ENCODE measurements at places on chromosomes 5 and 9.
A peak's percentile ranks its signal among the peaks of the same experiment; 100 is the strongest.

GRCh38 chr5:2251298-2251697 lies 368.6 kb upstream of the IRX4 start:
- DNase-seq: no peak

DNA sequence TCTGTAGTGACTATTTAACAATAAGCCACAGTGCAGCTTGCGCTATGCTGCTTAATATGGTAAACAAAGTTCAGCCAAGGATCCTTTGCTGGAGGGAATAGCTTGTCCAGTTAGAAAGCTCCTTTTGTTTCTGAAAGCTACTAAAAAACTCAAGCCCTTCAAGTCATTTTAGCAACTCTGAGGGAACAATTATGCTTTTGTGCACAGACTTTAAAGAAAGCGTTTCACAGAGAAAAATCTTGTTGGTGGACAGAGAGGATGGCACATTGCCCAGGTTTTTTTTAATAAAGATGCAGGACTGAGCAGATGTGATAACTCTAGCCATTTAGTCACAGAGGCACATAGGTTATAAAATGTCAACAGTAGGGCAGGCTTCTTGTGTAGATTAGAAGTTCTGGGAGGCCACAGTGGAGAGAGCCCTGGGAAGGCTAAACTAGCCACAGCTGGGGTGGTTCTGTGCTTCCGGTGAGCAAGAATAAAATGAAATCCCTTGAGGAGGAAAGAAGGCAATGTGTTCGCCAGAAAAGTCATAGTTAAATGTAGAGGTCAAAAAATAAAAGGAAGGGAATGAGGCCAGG lies 63.4 kb downstream of the ALDH7A1 start:
- peak; percentile 45 for DNase-seq

- DNase-seq: no peak
Observed at GRCh38 chr9:71928806-71929205, 17.4 kb downstream of the C9orf85 start.

GRCh38 chr9:114880291-114880745 lies 50.1 kb downstream of the TNFSF8 start:
- DNase-seq: no peak

DNA sequence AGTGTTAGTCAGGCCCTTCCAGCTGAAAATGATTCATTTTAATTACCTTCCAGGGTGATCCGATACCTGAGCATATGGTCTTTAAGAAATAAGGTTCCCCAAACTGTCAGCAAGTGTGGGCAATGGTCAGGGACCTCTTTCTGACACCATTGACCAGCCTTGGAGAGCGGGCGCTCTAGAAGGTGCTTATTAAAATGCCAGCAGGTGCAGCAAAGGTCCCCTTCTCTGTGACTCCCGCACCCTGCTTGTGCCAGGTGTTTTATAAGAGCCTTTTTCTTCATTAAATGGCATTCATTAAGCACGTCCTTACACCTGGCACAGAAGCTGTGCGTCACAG lies 85.3 kb downstream of the MVB12B start:
- DNase-seq: no peak

GRCh38 chr9:99752417-99753109 lies 69.1 kb upstream of the NR4A3 start:
- DNase-seq: no peak

GRCh38 chr9:90061187-90061586 lies 456.4 kb downstream of the GADD45G start:
- DNase-seq: no peak

DNA sequence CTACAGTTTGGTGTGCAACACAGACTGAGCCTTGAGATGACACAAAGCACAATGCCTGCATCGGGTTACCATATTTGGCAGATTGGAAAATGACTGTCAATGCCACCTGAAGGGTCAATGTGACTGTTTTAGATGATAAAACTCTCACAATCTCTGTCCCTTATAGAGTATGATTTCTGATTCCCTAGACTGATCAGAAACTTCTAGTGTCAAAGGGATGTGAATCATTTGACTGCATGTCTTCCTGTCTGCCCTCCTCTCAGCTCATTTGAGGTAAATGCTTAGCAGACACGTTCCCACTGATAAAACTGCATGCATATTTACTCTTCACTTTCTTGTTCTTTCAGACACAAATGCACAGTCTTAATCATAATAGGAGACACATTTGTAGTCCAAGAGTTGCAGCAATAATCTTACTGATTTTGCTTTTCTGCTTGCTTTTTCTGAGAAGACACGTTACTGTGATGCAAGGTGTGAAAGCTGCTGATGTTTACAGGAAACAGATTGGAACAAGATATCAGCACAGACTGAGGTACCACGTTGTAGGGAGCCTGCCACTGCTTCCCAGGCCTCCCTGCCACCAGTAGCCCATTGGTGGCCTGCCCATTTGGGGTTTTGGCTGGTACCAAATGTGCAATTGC lies 77.8 kb downstream of the GCNT4 start:
- DNase-seq: no peak

DNA sequence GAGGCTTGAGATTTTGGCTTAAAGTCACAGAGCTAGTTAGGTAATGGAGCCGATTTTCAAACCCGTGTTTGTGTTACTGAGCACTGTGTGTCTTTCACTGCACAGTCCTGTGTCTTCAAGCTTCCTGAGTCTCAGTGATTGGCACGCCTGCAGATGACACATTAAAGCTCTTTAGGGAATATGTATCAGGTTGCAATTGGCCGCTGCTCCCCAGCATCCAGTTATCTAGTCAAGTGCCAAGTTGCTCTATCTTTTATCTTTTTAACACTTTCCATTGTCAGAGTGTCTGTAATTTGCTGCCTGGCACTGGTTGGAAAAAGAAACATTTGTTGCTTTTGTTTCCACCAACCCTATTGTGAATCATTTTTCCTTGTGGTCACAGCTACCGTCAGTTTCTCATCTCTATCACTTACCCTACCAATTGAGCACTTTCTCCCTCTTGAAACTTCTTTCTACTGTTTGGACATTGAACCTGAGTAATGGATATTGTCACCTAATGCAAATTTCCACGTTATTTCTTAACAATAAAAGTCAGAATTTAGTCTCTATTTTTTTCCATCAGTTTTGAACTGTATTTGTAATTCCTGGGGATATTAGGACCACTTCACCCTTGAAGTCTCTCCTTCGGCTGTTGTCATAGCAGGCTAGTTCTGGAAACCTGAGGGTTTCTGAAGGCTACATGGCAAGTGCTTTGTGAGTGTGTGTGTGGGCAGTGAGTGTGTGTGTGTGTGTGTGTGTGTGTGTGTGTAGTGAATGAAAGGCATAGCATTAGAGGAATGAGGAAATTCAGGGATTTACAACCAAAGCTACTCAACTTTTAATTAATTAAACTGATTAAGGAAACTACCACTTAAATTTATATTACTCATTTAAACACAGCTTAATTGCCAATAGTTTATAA lies 274.3 kb downstream of the ISL1 start:
- peak; percentile 15 for DNase-seq

- no peak for DNase-seq
Observed at GRCh38 chr5:168749391-168750100, 170.4 kb upstream of the PANK3 start.

DNA sequence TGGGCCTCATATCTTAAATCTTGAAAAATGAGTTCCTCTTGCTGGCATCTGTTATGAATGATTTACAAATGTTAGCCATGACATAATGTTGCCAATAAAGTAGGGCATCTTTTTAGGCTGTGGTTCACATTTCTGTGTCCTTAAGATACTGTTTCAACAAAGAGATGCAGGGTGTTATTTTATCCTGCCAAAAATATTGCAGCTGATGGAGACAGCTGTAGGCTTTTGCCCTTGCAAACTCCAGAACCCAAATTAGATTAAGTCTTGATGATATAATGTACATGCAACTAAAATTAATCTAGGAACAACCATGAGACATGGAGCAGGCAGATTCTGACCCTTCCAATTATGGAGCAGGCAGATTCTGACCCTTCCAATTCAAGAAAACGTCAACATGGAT lies 228.2 kb upstream of the GRIN3A start:
- no peak for DNase-seq

GRCh38 chr9:17322882-17323864 lies 188.3 kb downstream of the CNTLN start:
- no peak for DNase-seq

GRCh38 chr5:178421699-178422399 lies 168.3 kb downstream of the COL23A1 start:
- DNase-seq: peak; percentile 10

GRCh38 chr9:935348-935965 lies 41.0 kb upstream of the DMRT3 start:
- DNase-seq: no peak

GRCh38 chr5:175856408-175857100 lies 14.8 kb upstream of the CPLX2 start:
- no peak for DNase-seq

DNA sequence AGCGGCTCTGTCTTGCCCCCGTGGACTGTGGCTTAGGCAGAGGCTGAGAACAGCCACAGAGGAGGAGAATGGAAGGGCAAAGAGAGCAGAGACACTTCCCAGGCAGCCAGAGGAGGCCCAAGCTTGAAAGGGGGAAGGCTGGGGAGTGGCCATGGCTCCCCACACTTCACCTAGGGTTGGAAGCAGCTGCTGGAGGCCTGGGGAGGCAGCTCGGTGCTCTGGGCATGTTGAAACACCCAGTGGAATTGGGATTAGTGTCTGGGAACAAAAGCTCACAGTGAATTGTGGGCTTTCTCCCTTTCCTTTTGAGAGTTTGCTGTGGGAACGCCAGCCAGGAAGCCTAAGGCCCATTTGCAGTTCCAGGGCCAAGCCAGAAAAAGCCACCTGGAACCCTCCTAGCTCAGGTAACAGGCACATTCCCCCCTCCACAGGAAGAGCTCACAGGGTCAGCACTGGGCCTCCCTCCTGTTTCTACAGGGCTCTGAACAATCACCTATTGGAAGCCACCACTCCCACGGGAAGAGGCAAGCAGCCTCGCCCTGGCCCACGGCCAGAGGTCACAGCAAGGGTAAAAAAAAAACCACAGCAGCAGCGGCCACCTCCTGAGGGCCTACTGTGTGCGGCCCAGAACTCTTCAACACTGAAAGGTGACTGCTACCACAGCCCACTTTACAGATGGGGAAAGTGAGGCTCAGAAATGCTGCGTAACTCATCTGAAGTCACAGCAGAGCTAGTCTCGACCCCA lies 20.2 kb downstream of the EEIG1 start:
- no peak for DNase-seq

DNA sequence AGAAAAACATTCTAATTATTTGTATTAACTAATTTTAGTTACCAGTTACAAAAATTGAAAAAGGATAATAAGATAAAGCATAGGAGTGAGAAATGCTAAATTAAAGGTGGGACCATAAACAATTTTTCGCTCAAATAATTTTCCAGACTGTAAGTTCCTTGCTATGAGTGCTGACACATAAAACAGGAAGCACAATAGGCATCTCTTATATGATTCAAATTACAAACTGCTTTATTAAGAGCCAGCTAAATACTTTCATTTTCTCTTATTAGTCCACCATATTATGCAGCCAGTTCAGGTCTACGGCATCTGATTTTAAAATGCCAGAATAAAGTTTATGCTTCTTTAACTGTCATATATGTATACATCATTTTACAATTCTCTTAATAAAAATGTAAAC lies 4.4 kb downstream of the RC3H2 start:
- no peak for DNase-seq

DNA sequence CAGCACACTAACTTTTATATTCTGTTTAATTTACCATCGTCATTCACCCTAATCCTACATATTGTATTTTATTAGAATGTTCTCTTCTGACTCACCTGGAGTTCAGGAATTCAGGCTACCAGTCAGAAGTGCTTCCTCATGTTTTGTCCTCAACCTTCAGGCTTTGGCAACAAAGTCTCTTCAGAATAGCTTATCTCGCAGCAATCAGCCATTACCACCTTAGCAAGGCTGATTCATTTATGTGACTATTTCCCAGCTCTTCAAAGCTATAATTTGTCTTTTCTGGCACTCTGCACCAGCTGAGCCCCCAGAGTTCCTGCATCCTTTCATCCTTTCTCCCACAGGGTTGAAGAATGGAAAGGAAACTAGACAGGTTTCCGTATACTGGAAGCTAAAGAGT lies 365.5 kb upstream of the CDH18 start:
- DNase-seq: no peak

GRCh38 chr5:156706631-156707030 lies 143.5 kb upstream of the PPP1R2B start:
- no peak for DNase-seq

DNA sequence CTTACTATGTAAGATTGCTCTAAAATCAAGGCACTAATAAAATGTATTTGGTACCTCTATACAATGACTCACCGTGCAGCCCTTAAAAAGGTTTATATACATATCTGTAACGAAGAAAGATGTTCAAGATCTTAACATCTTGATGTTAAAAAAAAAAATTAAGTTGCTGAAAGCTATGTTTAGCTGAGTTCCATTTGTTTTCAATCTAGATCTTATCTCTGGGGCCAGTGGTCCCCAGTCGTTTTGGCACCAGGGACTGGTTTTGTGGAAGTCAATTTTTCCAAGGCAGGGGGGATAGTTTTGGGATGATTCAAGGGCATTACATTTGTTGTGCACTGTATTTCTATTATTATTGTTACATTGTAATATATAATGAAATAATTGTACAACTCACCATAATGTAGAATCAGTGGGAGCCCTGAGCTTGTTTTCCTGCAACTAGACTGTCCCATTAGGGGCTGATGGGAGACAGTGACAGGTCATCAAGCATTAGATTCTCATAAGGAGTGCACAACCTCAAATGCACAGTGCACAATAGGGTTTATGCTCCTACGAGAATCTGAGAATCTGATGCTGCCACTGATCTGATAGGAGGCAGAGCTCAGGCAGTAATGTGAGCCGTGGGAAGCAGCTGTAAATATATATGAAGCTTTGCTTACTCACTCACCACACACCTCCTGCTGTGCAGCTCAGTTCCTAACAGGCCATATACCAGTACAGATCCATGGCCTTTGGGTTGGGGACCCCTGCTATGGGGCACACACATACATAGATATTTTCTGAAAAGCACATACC lies 27.6 kb upstream of the TSLP start:
- DNase-seq: no peak

- DNase-seq: no peak
Observed at GRCh38 chr9:120372040-120372439, 207.9 kb downstream of the CDK5RAP2 start.

GRCh38 chr9:21966140-21966851 lies 27.9 kb downstream of the CDKN2A start:
- no peak for DNase-seq

- no peak for DNase-seq
Observed at GRCh38 chr9:5892456-5893133, 1.9 kb downstream of the MLANA start.

DNA sequence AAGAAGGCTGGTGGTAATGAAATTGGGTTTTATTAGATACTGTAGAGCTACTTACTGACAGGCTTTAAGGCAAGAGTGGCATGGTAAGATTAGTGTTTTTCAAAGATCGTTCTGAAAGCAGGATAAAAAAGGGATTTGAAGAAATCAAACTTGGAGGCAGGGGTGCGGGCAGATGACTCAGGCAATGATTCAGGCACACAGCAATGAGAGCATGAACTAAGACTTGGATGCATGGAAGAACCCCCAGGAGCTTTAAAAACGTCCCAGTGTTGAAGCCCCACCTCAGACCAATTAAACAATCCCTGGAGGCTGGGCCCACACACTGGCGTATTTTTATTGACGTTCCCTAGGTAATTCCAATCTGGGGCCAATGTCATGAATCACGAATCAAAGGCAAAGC lies 102.5 kb downstream of the SREK1 start:
- no peak for DNase-seq
